ENCODE measurements at places on chromosomes 7 and 10.

DNA sequence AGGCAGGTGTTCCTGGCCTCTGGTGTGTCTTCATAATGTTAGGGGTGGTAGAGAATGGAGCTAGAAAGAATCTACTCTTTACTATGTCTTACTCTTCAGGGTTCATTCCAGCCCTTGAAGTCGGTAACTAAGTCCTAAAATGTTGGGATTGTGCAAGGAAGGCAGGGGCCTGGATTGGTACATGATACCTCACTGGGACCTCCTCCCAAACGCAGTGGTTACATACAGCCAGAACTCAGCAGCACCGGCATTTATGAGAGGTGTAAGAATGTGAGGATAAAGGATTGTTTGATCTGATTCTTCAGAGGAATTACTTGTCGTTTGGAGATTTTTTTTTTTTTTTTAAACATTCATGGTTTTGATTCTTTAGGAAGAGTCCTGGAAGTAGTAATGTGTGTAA is 6.9 kb downstream of the COMTD1 start:
- no peak overlapping the region for H3K4me3 ChIP-seq
- H3K36me3 ChIP-seq, result peaks cover 78% of the 10 kb centered on the region
- DNase-seq, result no peak

DNA sequence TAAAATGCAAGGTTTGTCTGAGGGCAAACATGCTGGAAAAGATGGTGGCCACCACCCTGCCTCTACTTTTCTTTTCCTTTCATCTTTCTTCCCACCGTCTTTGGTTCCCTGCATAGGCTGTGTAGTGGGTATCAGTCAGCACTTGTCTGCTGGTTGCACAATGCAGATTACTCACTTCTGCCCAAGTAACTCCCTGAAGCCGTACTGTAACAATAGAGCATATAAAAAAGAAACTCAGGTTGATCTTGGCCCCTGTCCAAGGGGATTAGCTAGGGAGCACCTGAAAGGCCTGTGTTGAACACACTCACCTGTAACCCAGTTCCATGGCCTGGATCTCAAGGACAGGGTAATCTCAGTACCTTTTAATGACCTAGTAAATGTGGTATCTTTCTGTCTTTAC is 533.0 kb upstream of the GALNT17 start:
- H3K27ac ChIP-seq, result no peak overlapping the region
- DNase-seq, result no peak
- H3K36me3 ChIP-seq, result no peaks in the 10 kb centered on the region
- H3K4me1 ChIP-seq, result peaks cover 9% of the 10 kb centered on the region

- H3K4me1 ChIP-seq, result peaks cover 24% of the 10 kb centered on the region
- no peaks in the 10 kb centered on the region for H3K27me3 ChIP-seq
- H3K36me3 ChIP-seq, result no peaks in the 10 kb centered on the region
- DNase-seq, result no peak
- H3K4me3 ChIP-seq, result no peak overlapping the region
Observed at GRCh38 chr7:77565917-77566316, 28.8 kb downstream of the PTPN12 start.

DNA sequence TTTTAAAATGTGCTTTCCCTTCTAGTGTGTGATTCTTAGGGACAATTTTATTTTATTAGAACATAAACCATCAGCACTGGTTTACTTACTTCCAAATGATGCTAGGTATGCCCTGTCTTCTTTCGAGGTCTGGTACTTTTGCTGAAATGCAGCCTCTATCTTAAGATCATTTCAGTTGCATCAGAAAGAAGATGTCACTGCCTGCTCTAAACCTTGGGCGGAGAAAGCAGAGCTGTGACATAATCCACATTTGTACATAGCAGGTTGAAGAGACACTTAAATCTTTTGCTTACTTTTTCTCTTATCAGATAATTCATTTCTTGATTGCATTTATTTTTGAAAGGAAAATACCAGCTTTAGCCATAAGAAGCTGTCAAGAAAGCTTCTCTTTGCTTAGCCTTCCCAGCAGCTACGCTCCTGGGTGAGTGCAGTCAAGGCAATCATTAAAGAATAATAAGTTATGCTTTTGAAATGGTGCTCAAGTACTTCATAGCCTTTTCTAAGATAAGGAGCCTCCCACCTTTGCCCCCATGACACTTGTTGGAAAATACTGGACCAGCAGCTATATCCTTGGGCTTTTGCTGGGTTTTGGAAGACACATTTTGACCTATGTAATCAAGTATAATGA is 108.4 kb upstream of the SAMD8 start:
- H3K4me3 ChIP-seq, result no peak overlapping the region
- H3K36me3 ChIP-seq, result peaks cover 6% of the 10 kb centered on the region
- no peak for DNase-seq
- peaks cover 8% of the 10 kb centered on the region for H3K4me1 ChIP-seq

DNA sequence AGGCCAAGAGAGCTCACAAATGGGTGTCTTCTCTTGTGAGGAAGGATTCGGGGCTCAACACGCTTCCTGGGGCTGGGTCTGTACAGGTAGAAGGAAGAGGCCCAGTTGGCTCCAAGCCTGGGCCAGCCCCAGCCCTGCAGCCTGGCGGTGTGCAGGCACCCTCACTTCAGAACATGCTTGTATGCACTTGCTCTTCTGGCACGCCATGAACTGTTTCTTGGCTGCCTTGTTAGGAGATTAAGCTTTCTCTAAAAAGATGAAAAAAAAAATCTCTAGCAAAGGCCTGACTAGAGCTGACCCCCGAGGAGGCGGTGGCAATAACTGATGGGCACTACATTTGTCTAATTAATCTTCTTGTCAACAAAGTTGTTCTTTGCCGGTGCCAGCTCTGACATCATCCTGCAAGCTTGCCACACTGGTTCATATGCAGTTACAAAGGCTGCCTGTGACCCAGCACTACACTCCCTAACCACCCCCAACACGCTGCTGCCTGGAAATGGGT is 94.7 kb downstream of the WDR11 start:
- no peaks in the 10 kb centered on the region for H3K36me3 ChIP-seq
- H3K27me3 ChIP-seq, result peaks cover 9% of the 10 kb centered on the region
- peak; percentile 6 for DNase-seq
- H3K27ac ChIP-seq, result no peak overlapping the region
- peaks cover 16% of the 10 kb centered on the region for H3K4me1 ChIP-seq

- H3K36me3 ChIP-seq, result no peaks in the 10 kb centered on the region
- no peak for DNase-seq
- no peak overlapping the region for H3K27ac ChIP-seq
- H3K4me1 ChIP-seq, result no peaks in the 10 kb centered on the region
Observed at GRCh38 chr10:19683356-19683755, 132.9 kb upstream of the PLXDC2 start.

DNA sequence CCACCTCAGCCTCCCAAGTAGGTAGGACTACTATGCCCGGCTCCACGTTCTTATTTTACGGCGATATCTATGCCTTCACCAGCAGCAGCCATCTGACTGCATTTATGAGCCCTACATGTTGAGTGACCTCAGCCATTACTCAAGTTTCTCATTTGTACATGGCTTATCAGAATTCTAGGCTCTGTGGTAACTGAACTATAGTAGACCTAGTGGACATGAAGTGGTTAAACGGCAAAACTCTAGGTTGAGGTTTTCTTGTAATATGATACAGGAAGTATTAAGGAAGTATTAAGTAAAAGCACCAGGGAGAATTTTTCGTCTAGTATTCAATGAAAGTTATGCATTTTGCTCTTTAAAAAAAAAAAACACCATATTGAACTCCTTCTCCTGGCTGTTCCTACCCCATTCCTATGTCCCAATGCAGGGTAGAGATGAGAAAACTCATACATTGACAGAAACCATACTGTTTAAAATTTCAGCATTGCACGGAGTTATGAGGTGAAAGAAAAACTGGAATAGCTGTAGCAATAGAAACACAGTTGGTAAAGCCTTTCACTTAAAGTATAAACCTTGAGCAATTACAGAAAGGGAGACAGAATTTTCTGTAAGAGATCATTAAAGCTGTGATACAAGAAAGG is 39.8 kb upstream of the EPC1 start:
- no peak overlapping the region for H3K27ac ChIP-seq
- peak overlapping the region; percentile 24 for H3K4me3 ChIP-seq
- no peaks in the 10 kb centered on the region for H3K36me3 ChIP-seq
- H3K27me3 ChIP-seq, result no peaks in the 10 kb centered on the region
- peaks cover 7% of the 10 kb centered on the region for H3K4me1 ChIP-seq

GRCh38 chr7:18123508-18124239 is 96.0 kb upstream of the PRPS1L1 start:
- DNase-seq, result no peak
- H3K27ac ChIP-seq, result no peak overlapping the region
- H3K36me3 ChIP-seq, result no peaks in the 10 kb centered on the region
- H3K27me3 ChIP-seq, result no peaks in the 10 kb centered on the region
- no peak overlapping the region for H3K4me3 ChIP-seq
- H3K4me1 ChIP-seq, result no peaks in the 10 kb centered on the region

- no peak overlapping the region for H3K4me3 ChIP-seq
- H3K4me1 ChIP-seq, result no peaks in the 10 kb centered on the region
- H3K27me3 ChIP-seq, result peaks cover 6% of the 10 kb centered on the region
- no peaks in the 10 kb centered on the region for H3K36me3 ChIP-seq
- no peak for DNase-seq
Observed at GRCh38 chr10:119413471-119414080, 128.9 kb downstream of the RGS10 start.

DNA sequence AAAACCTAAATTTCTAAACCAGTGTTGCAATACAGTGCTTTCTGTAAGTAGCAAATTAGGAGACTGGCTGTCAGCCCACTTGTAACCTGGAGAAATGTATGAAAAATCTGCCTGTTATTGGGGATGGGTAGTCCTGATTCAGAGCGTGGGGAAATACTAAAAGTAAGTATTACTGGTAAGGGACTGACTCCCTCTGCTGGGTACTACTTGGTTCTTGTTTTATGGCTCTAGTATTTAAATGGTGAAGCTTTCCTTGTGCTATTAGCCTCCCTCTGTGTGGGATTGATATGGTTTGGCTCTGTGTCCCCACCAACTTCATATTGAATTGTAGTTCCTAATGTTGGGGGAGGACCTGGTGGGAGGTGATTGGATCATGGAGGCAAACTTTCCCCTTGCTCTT is 886.1 kb downstream of the SORCS1 start:
- no peak overlapping the region for H3K4me3 ChIP-seq
- no peaks in the 10 kb centered on the region for H3K36me3 ChIP-seq
- DNase-seq, result no peak

GRCh38 chr10:29317027-29317420 is 28.2 kb downstream of the LYZL1 start:
- H3K4me1 ChIP-seq, result peaks cover 7% of the 10 kb centered on the region
- no peaks in the 10 kb centered on the region for H3K36me3 ChIP-seq
- no peaks in the 10 kb centered on the region for H3K27me3 ChIP-seq
- DNase-seq, result no peak
- no peak overlapping the region for H3K4me3 ChIP-seq

DNA sequence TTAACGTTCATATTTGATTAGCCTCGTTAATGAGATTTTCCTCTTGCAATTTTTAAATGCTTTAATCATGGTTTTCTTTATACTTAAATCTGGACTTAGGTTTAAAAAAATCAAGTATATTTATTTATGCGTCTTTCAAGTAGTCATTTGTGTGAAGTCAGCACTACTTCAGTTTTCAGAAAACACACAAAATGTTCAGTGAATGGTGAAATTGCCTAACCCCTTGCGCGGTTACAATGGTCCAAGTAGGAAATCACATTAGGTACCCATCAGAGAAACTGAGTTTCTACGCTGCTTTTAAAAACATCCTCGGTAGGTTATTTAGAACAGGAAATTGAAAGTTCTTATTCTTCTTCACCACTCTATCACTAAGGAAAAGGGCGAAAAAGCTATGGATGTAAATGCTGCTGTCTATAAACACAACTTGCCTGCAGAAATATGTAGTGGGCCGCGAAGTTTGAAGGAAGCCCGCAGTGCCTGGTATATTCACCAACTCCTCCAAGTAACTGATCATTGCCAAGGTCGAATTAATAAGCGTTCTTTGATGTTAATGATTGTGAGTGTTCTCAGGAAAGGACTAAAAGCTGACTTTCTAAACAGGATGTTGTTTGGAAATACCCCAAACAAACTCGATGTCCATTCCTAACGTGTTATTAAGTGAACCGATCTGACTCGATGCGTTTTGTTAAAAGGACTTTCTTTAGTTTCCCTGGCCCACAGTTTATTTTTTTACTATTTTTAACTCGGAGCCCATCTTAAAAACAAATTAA is 1.0 kb downstream of the SYPL1 start:
- peak overlapping the region; percentile 91 for H3K4me3 ChIP-seq
- peaks cover 57% of the 10 kb centered on the region for H3K4me1 ChIP-seq
- H3K27ac ChIP-seq, result peak overlapping the region; percentile 91
- no peaks in the 10 kb centered on the region for H3K36me3 ChIP-seq

DNA sequence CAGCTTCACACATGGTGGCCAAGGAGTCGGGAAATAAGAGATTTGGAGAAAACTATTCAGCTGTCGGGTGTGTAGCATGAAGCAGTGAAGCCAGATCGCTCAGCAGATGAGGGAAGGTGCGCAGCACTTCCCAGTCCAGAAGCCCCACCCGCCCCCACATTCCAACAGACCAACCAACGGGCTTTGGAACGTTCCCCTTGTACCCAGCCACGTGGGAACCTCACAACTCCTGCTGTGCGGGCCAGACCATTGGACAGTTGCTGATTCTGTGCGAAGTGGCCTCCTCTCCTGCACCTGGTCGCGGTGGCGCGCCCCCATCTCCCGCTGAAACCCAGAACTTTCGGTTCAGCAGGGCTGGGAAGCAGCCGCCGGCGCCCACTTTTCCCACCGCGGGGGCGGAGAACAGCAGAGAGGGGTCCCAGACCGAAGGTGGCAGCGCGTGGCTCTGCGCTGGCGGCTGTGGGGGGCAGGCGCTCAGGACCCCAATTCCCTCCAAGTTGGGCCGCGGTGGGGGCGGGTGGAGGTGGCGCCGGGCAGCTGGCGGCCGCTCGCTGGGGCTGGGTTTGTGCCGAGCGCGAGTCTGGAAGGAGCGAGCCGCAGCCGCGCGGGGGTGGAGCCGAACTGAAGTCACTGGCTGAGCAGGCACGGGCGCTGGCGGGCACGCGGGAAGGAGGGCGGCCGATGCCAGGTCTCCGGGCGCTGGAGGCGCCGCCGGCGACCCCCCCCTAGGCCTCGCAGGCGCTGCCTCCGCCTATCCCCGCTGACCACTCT is 1301.5 kb upstream of the SORCS1 start:
- peaks cover 13% of the 10 kb centered on the region for H3K4me1 ChIP-seq
- H3K27ac ChIP-seq, result no peak overlapping the region
- DNase-seq, result peak; percentile 75
- no peaks in the 10 kb centered on the region for H3K27me3 ChIP-seq

- no peak overlapping the region for H3K4me3 ChIP-seq
- no peak for DNase-seq
- H3K27ac ChIP-seq, result no peak overlapping the region
- H3K4me1 ChIP-seq, result no peaks in the 10 kb centered on the region
Observed at GRCh38 chr7:86665669-86666068, 22.0 kb downstream of the GRM3 start.

GRCh38 chr7:140316165-140316661 is 82.1 kb downstream of the SLC37A3 start:
- H3K4me1 ChIP-seq, result peaks cover 4% of the 10 kb centered on the region
- H3K36me3 ChIP-seq, result no peaks in the 10 kb centered on the region
- no peak overlapping the region for H3K4me3 ChIP-seq
- H3K27ac ChIP-seq, result no peak overlapping the region
- DNase-seq, result no peak
- no peaks in the 10 kb centered on the region for H3K27me3 ChIP-seq

All from common myeloid progenitor, CD34-positive (primary cell).